ENCODE measurements at places on chromosomes 6 and 20.
A peak's percentile ranks its signal among the peaks of the same experiment; 100 is the strongest.

GRCh38 chr20:61307686-61308476 is 55.8 kb downstream of the CDH4 start:
- no peak for DNase-seq

DNA sequence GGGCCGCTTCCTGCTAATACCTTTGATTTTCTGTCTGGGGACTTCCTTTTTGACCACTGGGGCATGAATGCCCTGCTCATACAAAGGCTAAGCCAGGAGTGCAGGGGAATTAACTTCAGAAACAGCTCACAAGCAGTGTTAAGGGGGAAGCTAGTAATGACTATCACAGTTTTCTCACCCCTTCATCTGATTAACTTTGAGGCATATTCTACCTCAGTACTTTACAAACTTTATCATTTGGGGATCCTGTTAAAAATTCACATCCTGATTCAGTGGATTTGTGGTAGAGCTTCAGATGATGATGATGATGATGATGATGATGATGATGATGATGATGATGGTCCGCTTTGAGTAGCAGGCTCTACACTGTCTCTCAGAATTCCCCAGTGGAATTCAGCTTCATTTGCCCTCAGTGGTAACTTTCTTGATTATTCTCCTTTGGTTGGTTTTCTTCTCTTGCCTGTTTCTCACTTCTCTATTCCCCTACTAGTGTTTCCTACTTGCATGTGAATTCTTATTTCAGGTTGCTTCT is 78.4 kb upstream of the TMEM170B start:
- no peak for DNase-seq

GRCh38 chr20:53599910-53600632 is 6.4 kb upstream of the ZNF217 start:
- no peak for DNase-seq

GRCh38 chr6:27766405-27766804 is 145.8 kb downstream of the OR2B2 start:
- no peak for DNase-seq

- DNase-seq: peak; percentile 48
Observed at GRCh38 chr20:9409352-9409751, 105.0 kb upstream of the LAMP5 start.

- no peak for DNase-seq
Observed at GRCh38 chr6:27414996-27415395, 26.4 kb downstream of the ZNF391 start.

GRCh38 chr6:73586416-73586974 is 65.7 kb upstream of the EEF1A1 start:
- DNase-seq: no peak

GRCh38 chr6:21273451-21273850 is 320.1 kb upstream of the SOX4 start:
- no peak for DNase-seq

DNA sequence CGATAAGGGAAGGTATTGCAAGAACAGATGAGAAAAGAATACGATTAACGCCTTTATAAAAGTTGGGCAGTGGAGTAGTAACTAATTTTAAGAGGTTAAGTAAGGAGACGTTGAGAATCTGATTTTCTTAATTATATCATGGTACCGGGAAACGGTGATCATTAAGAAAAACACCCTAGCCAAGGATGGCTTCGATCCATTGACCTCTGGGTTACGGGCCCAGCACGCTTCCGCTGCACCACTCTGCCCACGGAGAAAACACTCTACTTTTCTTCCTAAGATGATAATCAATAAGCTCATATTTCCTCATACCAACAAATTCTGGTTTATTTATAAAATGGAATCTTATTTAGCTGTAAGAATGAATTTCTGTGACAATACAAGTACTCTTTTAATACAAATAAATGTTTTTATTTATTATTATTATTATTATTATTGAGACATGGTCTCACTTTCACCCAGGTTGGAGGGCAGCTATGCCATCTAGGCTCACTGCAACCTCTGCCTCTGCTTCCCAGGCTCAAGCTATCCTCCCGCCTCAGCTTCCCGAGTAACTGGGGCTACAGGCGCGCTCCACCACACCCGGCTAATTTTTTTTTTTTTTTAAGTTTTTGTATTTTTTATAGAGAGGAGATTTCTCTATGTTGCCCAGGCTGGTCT is 8.3 kb downstream of the POM121L2 start:
- no peak for DNase-seq

- no peak for DNase-seq
Observed at GRCh38 chr6:128036808-128037570, 136.1 kb upstream of the THEMIS start.

DNA sequence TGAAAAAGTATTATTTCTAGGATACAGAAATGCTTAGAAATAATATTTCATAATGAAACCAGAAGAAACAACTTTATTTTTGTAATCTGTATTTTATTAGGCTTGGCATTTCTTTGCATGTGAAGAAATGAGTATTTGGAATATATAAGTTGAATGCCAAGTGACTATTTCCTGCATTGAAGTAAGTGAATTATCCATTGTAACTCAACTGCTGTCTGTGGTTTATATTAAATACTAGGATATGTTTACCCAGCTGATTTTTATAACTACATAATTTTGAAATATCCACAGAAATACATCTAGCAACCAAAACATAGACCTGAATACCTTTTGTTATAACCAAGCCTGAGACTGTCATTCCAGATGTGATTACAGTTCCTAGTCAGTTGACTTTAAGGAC is 207.6 kb downstream of the THBS2 start:
- DNase-seq: no peak

All from AG08395 (cell line).